ENCODE measurements at places on chromosomes 6 and 20.

DNA sequence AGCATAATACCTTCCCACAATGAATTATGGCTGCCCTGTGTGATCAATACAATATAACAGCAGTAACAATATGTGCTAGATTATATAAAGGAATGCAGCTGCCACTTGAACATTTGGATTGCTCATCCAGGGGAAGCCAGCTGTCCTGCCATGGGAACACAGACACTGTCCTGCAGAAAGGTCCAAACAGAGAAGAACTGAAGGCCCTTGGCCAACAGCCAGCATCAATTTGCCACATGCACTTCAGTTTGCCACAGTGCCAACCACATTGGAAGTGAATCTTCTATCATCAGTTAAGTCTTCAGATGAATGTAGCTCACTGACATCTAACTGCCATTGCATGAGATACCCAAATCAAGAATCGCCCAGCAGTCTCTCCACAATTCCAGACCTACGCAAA, 332.4 kb downstream of the PRKN start:
- no peak for DNase-seq

DNA sequence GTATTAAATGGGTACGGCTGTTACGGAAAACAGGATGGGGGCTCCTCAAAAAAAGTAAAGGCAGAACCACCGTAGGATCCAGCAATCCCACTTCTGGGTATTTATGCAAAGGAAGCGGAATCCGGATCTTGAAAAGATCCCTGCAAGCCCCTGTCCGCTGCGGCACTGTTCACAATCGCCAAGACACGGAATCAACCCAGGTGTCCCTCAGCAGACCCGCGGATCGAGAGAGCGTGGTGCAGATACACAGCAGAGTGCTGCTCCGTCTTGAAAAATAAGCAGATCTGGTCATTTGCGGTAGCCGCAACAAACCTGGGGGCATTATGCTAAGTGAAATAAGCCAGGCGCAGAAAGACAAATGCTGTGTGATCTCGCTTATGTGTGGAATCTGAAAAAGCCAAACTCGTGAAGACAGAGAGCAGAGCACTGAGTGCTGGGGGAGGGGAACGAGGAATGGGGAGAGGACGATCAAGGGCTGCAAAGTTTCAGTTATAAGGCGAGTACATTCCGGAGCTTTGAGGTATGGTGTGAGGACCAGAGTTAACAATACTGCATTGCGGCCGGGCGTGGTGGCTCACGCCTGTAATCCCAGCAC, 41.3 kb downstream of the NTSR1 start:
- DNase-seq = no peak

DNA sequence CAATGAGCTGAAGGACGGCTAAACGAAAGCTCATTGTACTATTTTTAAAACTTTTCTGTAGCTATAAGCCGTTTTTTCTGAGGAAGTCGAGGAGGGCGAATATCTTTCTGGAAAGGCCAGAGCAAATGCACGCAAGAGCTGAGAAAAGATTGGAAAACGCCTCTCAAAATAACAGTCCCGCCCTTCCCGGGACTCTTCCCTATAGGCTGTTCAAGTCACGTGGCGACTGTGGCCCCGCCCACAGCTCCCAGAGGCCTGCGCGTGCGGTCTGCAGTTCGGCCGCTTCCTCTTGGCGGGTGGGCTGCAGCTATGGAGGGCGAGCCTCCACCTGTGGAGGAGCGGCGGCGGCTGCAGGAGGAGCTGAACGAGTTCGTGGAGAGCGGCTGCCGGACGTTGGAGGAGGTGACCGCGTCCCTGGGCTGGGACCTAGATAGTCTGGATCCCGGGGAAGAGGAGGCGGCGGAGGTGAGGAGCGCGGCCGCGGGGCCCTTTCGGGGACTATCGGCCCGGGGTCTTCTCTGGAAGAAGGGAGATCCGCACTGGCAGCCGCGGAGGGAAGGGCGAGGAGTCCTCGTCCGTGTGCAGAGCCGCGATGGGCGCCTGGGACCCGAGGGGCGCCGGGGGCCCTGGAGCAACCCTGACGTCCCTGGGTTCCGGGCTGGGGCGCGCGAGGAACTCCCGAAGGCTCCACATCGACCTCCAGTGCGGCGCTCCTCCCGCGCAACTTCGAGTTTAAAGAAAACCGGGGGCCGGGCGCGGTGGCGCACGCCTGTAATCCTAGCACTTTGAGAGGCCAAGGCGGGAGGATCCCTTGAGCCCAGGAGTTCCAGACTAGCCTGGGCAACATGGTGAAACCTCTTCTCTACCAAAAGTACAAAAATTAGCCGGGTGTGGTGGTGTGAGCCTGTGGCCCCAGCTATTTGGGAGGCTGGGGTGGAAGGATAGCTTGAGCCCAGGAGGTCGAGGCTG, at the start of gene SNRNP48:
Gene SNRNP48 (plus strand): TSS at position 250 of the 969 bp plus-strand sequence. CDS start 60 bp downstream, at position 310.
- DNase-seq = peak; percentile 82

GRCh38 chr20:58485393-58485792, 29.8 kb downstream of the APCDD1L start:
- DNase-seq = no peak

- no peak for DNase-seq
Observed at GRCh38 chr6:35470663-35471120, 2.5 kb downstream of the RPL10A start.

DNA sequence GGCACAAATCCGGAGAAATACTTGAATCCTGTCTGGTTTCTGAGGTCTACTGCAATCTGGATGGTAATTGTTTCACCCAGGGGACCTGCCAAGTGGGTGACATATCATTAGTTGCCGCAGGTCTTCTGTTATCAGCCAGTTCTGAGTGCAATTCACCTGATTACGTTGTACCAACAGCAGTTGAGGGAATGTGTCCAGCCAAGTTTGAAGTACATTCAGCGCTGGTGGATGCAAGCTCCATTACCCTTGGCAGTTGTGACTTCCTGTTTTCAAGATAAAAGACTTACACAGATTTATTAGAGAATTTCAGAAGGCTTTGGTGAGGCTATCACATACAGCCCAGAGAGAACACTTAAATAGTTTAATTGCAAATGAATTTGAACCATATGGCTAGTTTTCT, 42.8 kb downstream of the FNDC1 start:
- DNase-seq = peak; percentile 8

GRCh38 chr6:142409794-142410193, 108.0 kb downstream of the ADGRG6 start:
- no peak for DNase-seq

DNA sequence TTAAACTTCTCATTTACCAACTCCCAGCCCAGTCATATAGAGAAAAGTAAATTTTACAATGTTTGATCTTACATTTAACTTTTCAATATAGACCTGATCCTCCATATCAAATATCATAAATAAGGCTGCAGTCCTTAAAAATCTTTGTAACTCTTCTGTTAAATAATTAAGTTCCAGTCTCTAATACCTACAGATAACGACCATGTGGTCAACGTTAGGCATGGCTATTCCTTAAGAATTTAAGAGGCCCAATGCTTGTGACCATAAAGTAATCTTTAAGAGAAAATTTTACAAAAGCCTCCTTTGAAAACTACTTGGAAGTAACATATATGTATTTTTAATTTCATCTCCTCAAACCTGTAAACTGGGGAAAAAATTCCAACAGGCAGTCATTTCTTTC, 1.6 kb downstream of the FBXO5 start:
- no peak for DNase-seq

- peak; percentile 99 for DNase-seq
Observed at GRCh38 chr20:14879020-14879697, 541.7 kb upstream of the FLRT3 start.

- DNase-seq = peak; percentile 36
Observed at GRCh38 chr20:50575865-50576720, 65.9 kb downstream of the PTPN1 start.

DNA sequence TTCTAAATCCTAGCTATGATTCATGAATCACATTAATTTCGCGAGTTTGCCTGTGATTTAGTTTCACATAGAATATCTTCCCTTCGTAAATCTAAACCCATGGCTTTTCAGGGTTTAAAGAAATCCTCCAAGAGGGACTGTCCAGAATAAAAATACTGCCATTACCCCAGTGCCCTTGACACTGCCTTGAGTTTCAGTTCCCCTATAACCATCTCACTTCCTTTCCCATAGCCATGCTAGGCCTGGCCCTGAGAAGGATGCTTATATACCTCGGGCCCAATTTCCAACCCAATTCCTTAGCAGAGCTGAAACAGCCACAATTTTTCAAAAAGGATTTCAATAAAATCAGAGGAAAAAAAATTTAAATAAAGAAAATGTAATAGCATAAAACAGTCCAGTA, 697.3 kb downstream of the FRK start:
- no peak for DNase-seq

Data from bronchial epithelial cell (primary cell).